Esophagus squamous epithelium (tissue), 5 donors: ENCODE measurements at places on chromosomes 1 and 21.

DNA sequence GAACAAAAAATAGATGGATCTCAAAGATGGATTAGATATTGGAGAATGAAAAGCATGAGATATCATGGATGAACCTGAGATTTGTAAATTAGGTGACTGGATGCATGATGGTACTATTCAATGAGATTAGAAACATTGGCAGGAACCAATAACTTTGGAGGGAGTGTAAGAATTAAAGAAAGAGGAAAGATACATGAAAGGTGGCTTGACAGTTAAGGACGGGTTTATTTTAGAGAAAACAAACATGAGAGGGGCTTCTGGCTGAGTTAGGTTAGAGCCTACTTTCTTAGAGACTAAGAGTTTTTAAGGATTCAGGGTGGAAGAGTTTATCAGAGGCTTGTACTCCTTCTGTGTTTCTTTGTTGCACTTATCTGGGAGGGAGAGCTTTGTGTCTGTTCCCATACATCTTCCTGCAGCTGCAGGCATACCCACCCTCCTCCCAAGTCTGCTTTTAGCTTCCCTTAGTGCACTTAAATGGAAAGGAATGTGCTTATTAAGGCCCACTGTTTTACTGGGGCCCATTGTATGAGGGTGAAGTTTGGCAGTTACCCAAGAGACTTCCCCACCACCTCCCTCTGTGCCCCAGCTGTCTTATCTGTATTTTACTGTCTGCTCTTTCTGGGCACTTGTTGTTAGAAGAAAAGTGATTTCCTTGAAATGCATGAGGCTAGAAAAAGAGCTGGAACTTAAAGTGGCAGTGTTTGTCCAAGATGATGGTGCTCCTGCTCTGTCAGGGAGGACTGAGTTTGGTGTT is 26.1 kb upstream of the CR2 start:
- H3K4me1 ChIP-seq, result no peaks in the 10 kb centered on the region
- no peaks in the 10 kb centered on the region for H3K36me3 ChIP-seq
- no peak overlapping the region for H3K4me3 ChIP-seq
- H3K27me3 ChIP-seq, result no peaks in the 10 kb centered on the region
- no peak overlapping the region for H3K27ac ChIP-seq
- DNase-seq, result no peak

DNA sequence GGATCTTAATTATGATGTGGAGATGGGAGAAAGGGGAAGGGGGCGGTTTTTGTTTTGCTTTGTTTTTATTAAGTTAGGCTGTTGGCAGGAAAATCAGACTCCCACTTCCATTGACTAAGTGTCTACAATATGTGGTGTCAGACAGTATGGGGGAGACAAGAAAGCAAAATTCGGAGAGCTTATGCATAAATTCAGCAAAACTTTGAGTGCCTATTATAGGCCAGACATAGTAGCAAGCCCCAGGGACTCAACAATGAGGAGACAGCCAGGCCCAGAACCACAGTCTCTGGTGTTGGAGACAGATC is 835 bp upstream of the TSPAN2 start:
- no peaks in the 10 kb centered on the region for H3K36me3 ChIP-seq
- H3K4me1 ChIP-seq, result peaks cover 43% of the 10 kb centered on the region

DNA sequence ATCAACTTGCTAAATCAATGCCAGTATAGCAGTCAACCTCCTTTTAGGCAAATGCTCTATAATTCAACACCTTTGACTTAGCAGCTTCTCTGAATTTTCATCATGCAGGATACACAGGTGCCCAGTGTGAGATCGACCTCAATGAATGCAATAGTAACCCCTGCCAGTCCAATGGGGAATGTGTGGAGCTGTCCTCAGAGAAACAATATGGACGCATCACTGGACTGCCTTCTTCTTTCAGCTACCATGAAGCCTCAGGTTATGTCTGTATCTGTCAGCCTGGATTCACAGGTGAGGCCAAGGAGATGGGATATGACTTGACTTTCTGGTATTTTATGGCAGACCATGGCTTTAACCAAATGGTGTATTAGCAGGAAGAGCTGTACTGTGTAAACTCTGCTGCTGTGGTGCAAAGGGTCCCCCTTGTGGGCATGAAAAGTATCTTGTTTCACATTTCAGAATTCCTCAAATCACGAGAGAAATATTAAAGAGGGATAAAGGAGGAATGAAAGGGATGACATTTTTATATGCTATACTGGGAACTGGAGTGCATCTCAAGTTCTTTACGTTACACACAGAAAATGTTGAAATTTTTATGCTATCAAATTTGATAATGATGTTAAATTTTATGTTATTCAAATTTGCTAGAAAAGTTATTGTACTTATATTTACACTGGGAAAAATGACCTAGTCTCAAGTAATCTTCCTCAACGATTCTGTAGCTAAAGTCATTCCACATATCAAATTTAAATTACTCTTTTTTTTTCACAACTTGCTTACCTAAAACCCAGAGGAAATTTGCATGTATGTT is 88.9 kb downstream of the CRB1 start:
- no peaks in the 10 kb centered on the region for H3K4me1 ChIP-seq
- no peak for DNase-seq
- no peak overlapping the region for H3K4me3 ChIP-seq
- no peaks in the 10 kb centered on the region for H3K36me3 ChIP-seq
- no peak overlapping the region for H3K27ac ChIP-seq

DNA sequence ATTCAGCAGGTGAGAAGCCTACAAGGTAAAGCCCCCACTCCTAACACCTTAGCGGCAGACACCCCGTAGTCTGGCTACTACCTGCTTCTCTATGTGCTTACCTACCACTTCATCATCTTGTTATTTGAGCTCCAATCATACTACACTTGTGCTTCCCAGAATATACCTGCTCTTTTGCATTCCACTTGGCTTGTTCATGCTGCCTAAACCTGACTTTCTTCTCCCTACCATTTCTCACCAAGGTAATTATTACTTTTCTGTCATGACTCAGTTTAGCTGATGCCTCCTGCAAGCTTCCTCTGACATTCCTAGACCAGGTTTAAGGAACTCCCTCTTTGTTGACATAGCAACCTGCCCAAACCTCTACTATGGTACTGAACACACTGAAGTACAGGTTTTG is 495.6 kb upstream of the C1orf87 start:
- peaks cover 12% of the 10 kb centered on the region for H3K4me1 ChIP-seq
- H3K4me3 ChIP-seq, result no peak overlapping the region
- DNase-seq, result no peak
- H3K27me3 ChIP-seq, result no peaks in the 10 kb centered on the region
- H3K36me3 ChIP-seq, result no peaks in the 10 kb centered on the region

GRCh38 chr1:41438711-41439110 is 45.8 kb downstream of the EDN2 start:
- no peak for DNase-seq
- no peaks in the 10 kb centered on the region for H3K27me3 ChIP-seq
- H3K27ac ChIP-seq, result no peak overlapping the region

- DNase-seq, result no peak
- H3K4me3 ChIP-seq, result no peak overlapping the region
- H3K27me3 ChIP-seq, result peaks cover 98% of the 10 kb centered on the region
Measured at GRCh38 chr1:203121186-203122015, 6.1 kb upstream of the ADORA1 start.

DNA sequence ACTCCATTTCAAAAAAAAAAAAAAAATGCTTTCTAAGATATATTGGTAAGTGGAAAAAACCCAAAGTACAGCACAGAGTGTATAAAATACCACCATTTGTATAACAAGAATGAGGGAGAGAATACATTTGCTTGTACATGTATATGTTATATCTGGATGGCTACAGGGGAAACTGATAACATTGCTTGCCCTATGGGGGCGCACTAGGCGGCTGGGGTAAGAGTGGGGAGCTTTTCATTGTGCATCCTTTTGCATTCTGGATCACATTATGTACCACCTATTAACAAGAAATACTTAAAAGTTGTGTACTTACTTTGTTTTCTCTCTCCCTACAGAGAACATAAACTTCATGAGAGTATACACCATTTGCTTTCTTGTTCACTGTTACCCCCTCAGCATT is 28.6 kb upstream of the OPRD1 start:
- no peaks in the 10 kb centered on the region for H3K36me3 ChIP-seq
- no peak overlapping the region for H3K27ac ChIP-seq
- DNase-seq, result no peak
- no peaks in the 10 kb centered on the region for H3K4me1 ChIP-seq
- no peaks in the 10 kb centered on the region for H3K27me3 ChIP-seq

- H3K27me3 ChIP-seq, result no peaks in the 10 kb centered on the region
- peaks cover 7% of the 10 kb centered on the region for H3K4me1 ChIP-seq
- H3K4me3 ChIP-seq, result no peak overlapping the region
- H3K36me3 ChIP-seq, result no peaks in the 10 kb centered on the region
- DNase-seq, result no peak
Measured at GRCh38 chr1:232983817-232984567, 33.6 kb downstream of the NTPCR start.

- no peaks in the 10 kb centered on the region for H3K36me3 ChIP-seq
- no peak for DNase-seq
- no peaks in the 10 kb centered on the region for H3K4me1 ChIP-seq
Measured at GRCh38 chr1:8389958-8390535, 72.1 kb downstream of the SLC45A1 start.

DNA sequence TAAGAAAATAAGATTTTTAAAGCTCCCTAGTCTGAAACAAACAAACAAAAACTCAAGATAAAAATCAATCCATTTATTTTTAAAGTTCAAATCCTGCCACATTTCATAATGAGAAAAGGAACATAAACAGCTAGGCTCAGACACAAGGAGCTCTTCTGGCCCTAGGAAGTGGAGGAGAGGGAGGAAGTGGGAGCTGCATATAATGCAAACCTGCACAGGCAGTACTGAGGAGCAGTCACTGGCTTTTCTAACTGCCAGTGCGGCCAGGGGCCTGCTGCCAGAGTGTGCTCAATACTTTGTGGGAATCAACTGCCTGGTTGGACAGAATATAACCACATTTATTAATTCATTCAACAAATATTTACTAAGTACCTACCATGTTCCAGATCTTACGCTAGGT is 139.8 kb upstream of the SPATA6 start:
- DNase-seq, result no peak
- no peak overlapping the region for H3K27ac ChIP-seq
- peaks cover 6% of the 10 kb centered on the region for H3K4me1 ChIP-seq
- no peak overlapping the region for H3K4me3 ChIP-seq
- no peaks in the 10 kb centered on the region for H3K27me3 ChIP-seq

DNA sequence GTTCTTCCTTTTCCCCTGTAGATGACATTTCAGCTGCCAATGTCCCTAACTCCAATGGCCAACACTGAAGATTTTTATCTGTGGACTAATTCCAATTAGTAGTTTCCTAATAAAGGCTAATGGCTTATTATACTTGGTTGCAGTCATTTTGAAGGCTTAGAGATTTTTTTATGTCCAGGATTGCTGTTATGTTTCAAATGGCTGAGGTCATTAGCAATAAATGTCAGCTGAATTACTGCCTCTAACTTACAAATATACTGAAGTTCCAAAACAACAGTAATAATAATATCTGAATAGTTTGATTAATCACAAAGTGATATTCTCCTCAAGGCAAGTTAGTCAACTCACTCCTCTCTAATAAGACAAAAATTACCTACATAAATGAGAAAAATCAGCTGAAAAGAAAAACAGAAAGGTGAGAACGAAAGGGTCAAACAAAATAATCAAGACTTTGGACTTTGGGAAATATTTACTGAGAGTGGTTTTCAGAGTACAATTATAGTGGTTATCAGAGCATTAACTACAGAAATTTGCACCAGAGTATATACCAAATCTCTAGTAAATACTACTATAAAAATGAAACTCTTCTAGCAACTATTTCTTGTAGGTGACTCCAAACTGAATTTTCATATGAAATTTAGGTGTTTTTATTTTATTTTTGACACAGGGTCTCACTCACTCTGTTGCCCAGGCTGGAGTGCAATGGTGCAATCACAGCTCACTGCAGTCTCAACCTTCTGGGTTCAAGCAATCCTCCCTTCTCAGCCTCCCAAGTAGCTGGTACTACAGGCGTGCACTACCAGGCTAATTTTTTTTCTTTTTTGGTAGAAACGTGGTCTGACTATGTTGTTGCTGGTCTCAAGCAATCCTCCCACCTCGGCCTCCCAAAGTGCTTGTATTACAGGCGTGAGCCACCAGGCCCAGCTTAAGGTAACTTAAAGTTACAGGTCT is 3.5 kb downstream of the ZZZ3 start:
- H3K27ac ChIP-seq, result no peak overlapping the region
- no peaks in the 10 kb centered on the region for H3K27me3 ChIP-seq
- no peak for DNase-seq
- H3K4me3 ChIP-seq, result no peak overlapping the region

GRCh38 chr1:73909043-73909562 is 288.9 kb downstream of the LRRIQ3 start:
- H3K27ac ChIP-seq, result no peak overlapping the region
- H3K4me3 ChIP-seq, result no peak overlapping the region
- H3K36me3 ChIP-seq, result no peaks in the 10 kb centered on the region
- no peaks in the 10 kb centered on the region for H3K4me1 ChIP-seq
- no peak for DNase-seq

- no peak overlapping the region for H3K4me3 ChIP-seq
- no peak for DNase-seq
- H3K4me1 ChIP-seq, result no peaks in the 10 kb centered on the region
Measured at GRCh38 chr1:80594013-80594412, 1206.7 kb upstream of the ADGRL2 start.

GRCh38 chr1:112911506-112912220 is 44.3 kb downstream of the SLC16A1 start:
- no peaks in the 10 kb centered on the region for H3K27me3 ChIP-seq
- no peak overlapping the region for H3K27ac ChIP-seq
- no peaks in the 10 kb centered on the region for H3K36me3 ChIP-seq
- no peak for DNase-seq

- no peak for DNase-seq
- H3K27me3 ChIP-seq, result no peaks in the 10 kb centered on the region
- H3K4me1 ChIP-seq, result peaks cover 48% of the 10 kb centered on the region
Measured at GRCh38 chr1:91799159-91799558, 86.8 kb downstream of the TGFBR3 start.

DNA sequence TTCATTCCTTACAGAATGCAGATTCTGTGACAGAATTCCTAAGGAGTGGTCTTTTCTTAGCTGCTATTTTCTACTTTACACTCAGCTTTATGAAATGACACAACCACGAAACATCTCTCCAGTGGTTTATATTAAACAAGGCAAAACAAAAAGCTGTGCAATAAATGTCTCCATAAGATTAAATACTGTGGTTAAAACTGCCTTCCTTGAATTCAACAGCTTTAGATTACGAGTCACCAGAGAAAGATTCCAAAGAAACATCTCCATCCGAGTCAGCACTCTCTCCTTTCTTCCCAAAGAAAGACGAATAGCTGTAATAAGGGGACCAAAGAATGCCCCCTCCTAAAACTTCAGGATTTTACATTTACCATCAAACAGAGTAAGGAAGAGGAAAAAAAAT is 4.6 kb upstream of the C1orf87 start:
- no peaks in the 10 kb centered on the region for H3K27me3 ChIP-seq
- H3K4me1 ChIP-seq, result no peaks in the 10 kb centered on the region
- no peak for DNase-seq
- no peaks in the 10 kb centered on the region for H3K36me3 ChIP-seq

GRCh38 chr1:68230484-68230802 is 1.9 kb downstream of the WLS start:
- H3K4me1 ChIP-seq, result peaks cover 65% of the 10 kb centered on the region
- H3K4me3 ChIP-seq, result peak overlapping the region; percentile 84
- DNase-seq, result no peak
- peak overlapping the region; percentile 95 for H3K27ac ChIP-seq
- no peaks in the 10 kb centered on the region for H3K27me3 ChIP-seq
